ENCODE measurements at places on chromosomes 1 and 21. TPM values are rescaled to one million over a fixed set of nuclear protein-coding genes. Genes with fewer than 3 reads are reported as not detected.

- no peak for DNase-seq
Measured at GRCh38 chr1:148290881-148291280, 138.8 kb upstream of the NBPF11 start.

SLFNL1 gene
- 1.6 TPM for total RNA-seq

NAXE gene
- total RNA-seq: 39.5 TPM

DNA sequence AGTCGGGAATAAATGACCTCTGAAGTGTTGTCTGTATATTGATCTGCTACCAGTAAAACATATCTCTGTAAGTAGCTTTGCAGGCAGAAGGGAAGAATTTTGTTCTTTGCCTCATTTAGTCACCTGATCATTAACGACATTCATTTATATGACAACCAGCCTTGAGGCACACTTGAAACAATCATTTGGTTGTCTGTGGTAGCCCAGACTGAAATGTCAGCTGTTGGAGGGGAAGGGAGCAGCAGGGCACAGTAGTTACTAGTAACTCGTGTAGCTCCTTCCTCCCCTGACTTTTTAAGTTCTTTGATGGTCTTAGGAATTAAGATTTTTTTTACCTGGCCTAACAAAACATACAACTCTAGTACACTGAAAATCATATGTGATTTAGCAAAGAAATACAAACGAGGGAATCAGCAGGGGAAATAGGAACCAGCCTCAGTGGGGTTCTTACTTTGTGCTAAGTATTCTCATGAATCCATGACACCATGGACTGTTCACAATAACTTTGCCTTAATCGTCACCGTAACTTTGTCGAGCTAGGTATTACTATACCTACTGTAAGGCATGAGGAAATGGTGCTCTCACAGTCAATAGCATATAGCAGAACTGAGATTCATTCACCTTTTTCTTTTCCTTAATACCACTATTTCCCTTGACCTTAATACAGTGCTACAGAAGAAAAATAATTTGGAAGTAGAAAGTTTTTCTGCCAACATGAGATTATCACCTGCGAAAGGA is 6.4 kb downstream of the IL12RB2 start:
- no peak for DNase-seq

- DNase-seq: no peak
Measured at GRCh38 chr1:34711485-34711884, 43.4 kb upstream of the GJB5 start.

DNA sequence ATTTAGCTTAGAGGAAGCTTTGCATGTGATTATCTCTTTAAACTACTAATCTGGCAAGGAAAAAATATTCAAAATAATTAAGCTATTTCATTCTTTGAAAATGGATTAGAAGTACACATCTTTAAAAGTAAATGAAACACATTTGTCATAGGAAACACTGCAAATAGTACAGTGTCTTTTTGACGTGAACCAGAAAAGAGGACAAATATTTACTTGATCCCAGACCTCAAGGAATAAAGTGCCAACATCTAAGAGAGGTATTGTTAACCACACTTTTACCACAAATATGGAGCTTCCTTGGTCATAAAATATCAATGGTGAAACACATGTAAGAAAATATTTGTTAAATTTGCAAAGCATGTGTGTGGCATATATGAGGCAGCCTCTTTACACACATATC is 159.9 kb downstream of the SNX7 start:
- no peak for DNase-seq

DNA sequence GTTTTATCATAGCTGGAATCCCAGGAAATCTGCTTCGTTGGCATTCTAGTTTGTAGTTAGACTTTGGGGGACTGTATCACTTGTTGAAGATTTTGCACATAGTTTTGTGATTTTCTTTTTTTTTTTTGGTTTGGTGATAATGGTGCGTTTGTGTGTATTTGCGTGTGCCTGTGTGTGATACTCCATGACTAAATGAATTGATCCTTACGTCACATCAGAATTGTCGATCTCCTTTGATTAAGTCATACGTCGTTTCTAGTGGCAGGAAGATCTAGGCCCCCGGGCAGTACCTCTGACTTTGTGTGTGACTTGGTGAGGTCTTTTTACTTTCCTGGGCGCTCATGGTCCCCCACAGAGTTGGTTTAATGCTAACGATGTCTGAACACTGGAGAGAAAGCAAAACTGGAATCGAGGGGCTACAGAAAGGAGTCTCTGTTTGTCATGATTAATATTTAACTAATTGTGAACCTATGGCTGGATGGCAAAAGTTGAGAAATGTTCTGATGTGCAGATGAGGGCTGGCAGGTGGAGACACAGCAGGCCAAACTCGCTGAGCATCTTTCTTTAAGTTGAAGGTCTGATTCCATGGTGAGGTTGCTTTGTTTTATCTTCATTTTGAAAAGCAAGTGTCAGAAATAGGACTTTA is 2.4 kb downstream of the RASSF5 start:
- DNase-seq: no peak

GRCh38 chr1:106523497-106523896 is 533.0 kb upstream of the PRMT6 start:
- no peak for DNase-seq

All from uterus (tissue), 4 donors.